Cerebellum (tissue), 4 donors: ENCODE measurements at places on chromosomes 2 and 18. TPM values are rescaled to one million over a fixed set of nuclear protein-coding genes. Genes with fewer than 3 reads are reported as not detected.
A peak's percentile ranks its signal among the peaks of the same experiment; 100 is the strongest.

HTR2B gene
- total RNA-seq = 0.27 TPM

TMEM178A gene
- total RNA-seq = 26.8 TPM

PAX3 gene
- total RNA-seq = 135 TPM

CSRNP3 gene
- total RNA-seq = 98.3 TPM

CABYR gene
- 21.6 TPM for total RNA-seq

ARHGAP15 gene
- total RNA-seq = 2.9 TPM

SUPT7L gene
- total RNA-seq = 37.1 TPM

CNDP1 gene
- total RNA-seq = 0.36 TPM

CMPK2 gene
- total RNA-seq = 7.0 TPM

ABCG8 gene
- total RNA-seq = 0.27 TPM

CEBPZ gene
- total RNA-seq = 33.8 TPM

CCDC121 gene
- 3.1 TPM for total RNA-seq

DNAH7 gene
- total RNA-seq = 12.1 TPM

SKOR2 gene
- total RNA-seq = 19.9 TPM

GRCh38 chr18:35776473-35776872, 194.9 kb downstream of the GALNT1 start:
- no peak for DNase-seq

DNA sequence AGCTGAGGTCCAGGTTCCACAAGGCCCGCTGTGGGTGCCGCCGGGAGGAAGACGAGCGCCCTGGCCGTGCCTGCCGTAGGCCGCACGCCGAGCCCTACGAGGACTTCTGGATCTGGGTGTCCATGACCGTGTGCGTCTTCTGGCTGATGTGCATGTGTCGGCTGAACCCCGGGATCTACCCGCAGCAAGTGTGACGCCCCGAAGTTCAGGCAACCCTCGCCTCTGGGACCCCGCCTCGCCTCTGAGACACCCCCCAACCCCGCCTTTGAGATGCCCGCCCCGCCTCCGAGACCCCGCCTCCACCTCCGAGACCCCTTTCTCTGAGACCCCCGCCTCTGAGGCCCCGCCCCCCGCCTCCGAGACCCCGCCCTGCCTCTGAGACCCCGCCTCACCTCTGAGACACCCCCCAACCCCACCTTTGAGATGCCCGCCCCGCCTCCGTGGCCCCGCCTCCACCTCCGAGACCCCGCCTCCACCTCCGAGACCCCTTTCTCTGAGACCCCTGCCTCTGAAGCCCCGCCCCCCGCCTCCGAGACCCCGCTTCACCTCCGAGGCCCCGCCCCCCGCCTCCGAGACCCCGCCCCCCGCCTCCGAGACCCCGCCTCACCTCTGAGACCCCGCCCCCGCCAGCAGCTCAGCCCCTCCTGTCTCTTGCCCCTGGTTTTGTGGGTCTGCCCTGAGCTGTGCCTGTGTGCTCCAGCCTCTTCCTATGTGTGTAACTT, 3.7 kb downstream of the RTP5 start:
- no peak for DNase-seq

- no peak for DNase-seq
These were observed 150.7 kb upstream of the CCDC68 start for GRCh38 chr18:55109818-55110414.

DNA sequence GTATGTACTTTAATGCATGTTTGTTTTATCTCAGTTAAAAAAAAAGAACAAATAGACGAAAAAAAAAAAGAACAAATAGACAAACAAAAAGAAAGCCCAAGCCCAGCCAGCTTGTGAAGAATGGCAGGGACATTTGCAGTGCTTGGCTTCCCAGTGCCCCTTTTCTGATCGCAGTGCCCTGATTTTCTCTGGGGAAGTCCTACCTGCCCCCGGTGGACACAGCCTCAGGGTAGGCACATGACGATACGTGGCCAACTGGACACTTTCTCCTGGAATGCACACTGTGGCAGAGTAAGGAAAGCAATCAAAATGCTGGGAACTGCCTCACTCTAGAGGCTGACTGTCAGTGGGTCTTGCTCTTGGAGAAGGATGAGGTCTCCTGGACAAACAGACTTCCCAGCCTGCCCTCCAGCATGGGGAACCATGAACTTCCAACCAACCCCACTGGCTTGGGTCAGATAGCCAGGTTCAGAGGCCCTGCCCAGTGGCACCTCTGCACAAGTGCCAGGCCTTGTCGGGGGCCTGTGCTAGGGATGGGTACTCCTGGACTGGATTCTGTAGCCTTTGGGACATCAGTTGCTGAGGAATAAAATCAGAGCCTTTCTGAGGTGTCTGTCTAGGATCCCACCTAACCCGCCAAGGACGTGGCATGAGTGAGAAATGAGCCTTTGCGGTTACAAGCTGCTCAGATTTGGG, 76.7 kb downstream of the INHBB start:
- DNase-seq = no peak

DNA sequence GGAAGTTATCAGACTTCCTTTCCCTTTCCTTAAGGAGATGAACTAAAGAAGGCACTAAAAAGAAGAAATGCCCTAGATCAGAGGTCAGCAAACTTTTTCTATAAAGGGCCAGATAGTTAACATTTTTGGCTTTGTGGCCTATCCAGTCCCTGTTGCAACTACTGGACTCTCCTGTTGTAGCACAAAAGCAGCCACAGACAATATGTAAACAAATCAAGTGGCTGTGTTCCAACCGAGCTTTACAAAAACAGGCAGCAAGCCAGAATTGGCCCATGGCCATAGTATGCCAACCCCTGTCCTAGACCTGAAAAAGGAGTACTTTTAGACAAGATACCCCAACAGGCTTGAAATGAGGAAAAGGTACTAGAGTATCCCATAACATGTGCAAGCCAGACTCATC, 10.9 kb downstream of the NHEJ1 start:
- DNase-seq = no peak

DNA sequence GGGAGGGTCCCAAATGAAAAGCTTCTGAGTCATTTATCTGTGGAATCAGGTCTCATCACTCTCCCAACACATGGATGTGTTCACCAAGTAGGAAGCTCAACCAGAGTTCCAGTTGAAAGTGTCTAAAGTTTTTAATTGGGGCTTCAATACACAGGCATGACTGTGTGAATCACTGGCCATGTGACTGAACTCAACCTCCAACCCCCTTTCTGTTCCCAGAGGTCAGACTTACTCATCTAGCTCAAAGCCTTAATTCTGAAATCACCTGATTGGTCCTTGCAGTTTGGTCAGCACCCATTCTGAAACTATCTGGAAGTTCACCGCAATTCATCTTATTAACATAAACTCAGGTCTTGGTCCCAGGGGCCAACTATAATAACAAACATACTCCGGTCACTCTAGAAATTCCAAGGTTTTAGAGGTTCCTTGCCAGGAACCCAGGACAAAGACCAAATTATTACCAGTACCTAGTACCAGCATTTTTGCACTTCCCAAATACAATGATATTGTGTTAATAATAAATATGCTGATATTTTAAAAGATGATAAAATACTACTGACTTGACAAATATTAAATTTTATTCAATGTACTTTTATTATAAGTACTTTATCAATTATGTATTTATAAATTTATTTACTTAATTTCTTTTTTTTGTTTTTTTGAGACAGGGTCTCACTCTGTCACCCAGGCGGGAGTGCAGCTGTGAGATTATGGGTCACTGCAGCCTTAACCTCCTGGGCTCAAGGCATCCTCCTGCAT, 10.7 kb upstream of the RBM45 start:
- no peak for DNase-seq

DNA sequence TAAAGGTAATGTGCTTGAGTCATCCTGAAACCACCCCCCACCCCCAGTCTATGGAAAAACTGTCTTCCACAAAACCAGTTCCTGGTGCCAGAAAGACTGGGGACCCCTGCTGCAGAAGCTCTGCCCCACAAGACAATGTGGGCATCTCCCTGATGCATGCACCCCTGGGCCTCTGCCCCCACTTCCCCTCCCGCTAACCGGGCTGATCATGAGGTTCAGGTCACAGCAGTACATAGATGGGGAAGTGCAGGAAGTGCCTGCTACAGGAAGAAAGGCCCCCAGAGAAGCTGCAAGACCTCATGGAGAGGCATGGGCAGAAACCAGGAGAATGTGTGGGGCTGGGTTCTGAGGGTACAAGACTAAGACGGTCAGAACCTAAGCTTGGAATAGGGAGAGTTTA, 243.4 kb upstream of the ID2 start:
- DNase-seq = no peak

GRCh38 chr2:69080071-69080470, 67.1 kb downstream of the ANTXR1 start:
- DNase-seq = no peak

GRCh38 chr2:139478165-139478914, 698.1 kb upstream of the NXPH2 start:
- DNase-seq = no peak

DNA sequence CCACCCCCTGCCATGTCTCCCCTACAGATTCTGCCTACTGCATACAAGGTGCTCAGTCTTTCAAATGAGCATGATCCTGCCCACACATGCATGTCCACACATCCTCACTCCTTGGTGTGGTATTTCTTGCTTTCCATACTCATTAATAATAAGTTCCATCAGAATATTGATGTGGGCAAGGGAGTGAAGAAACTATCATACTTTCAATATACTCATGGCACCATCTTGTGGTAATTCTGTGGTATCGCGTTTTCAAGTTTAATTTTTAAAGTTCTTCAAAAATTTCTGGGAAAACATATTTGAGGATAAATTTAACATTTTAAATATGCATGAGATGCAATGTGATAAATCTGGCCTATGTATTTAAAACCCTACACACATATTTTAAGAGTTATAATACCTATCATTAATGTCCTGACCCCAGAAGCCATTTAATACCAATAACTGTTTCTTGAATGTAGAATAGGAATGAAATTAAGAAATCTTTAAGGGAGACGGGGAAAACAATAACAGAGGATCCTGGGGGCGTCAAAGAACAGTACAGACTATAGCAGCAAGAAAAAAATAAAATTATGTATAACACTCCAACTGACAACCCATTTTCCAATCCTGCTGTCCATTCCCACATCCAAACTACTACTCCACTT, 110.1 kb downstream of the ZNF385B start:
- peak; percentile 29 for DNase-seq

DNA sequence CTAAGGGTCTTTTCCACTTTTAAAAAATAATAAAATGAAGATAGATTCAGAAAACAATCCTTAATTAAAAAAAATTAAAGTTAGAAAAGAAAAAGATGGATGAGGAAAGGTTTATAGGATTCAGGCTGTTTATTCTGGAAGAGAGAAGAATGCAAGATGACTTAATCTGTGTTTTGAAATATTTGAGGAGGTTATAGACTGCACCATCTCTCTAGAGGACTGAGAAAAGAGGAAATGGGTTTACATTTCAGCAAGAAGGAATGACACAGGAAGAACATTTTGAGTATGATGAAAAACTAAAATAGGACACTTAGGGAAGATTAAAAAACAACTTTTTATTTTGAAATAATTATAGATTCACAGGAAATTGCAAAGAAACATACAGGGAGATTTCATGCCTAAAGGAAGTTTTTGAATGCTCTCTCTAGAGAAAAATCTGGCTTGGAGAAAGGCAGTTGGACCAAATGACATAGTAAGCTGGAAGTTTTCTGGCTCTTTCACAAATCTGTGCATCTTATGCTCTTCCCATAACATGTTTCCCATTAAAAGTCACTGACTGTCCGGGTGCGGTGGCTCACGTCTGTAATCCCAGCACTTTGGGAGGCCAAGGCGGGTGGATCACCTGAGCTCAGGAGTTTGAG, 75.0 kb downstream of the CERS6 start:
- no peak for DNase-seq

GRCh38 chr2:191056228-191056627, 42.3 kb upstream of the STAT1 start:
- DNase-seq = no peak

- no peak for DNase-seq
These were observed 24.3 kb upstream of the STPG4 start for GRCh38 chr2:47179388-47179787.

GRCh38 chr2:223602972-223603371, 811 bp upstream of the SCG2 start:
- no peak for DNase-seq

- DNase-seq = no peak
These were observed 263.0 kb downstream of the PTGR3 start for GRCh38 chr18:74945774-74946545.

GRCh38 chr2:16167451-16167861, 227.1 kb downstream of the MYCN start:
- DNase-seq = no peak

- DNase-seq = no peak
These were observed 33.1 kb downstream of the RAMP1 start for GRCh38 chr2:237892478-237892877.

- no peak for DNase-seq
These were observed 326.8 kb downstream of the AKAIN1 start for GRCh38 chr18:4870177-4870773.

DNA sequence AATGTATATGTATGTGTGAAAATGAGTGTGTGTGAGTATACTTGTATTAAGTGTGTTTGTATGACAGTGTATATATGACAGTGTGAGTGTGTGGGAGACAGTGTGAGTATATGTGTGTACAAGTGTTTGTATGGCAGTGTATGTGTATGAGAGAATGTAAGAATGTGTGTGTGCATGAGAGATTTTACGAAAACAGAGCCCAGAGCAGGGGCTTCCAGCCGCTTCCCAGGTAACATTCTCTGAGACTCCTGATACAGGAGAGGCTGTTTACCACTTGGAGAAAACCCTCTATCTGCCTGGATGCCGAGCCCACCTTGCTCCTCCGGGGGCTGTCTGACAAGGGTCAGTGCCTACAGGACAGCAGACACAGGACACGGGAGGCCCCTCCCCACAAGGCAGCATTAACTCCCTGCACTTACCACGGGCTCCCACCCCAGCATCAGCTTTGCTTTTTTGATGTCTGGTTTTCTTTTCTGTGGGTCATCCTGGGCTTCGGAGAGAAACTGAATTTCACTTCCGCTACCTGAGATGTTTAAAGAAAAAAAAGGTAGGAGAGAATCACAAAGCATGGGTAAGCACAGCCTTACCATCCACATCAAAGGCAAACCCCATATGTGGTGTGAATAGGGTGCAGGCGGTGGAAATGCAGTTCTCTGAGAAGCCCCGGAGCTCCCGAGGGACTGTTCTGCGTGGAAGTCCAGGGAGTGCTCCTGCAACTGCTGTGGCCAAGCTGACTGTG, 97.6 kb downstream of the UXS1 start:
- no peak for DNase-seq

GRCh38 chr18:48034651-48035555, 104.4 kb upstream of the SMAD2 start:
- DNase-seq = no peak

- DNase-seq = no peak
These were observed 7.3 kb upstream of the PROM2 start for GRCh38 chr2:95266781-95267430.

GRCh38 chr18:12946549-12947284, 1.1 kb upstream of the SEH1L start:
- DNase-seq = no peak

GRCh38 chr18:5393779-5394178, 98.3 kb upstream of the ZBTB14 start:
- DNase-seq = no peak

GRCh38 chr2:170087413-170087793, 90.5 kb upstream of the MYO3B start:
- DNase-seq = no peak

- no peak for DNase-seq
These were observed 932.6 kb downstream of the SOCS6 start for GRCh38 chr18:71221405-71221804.
